ENCODE measurements at places on chromosomes 7 and 10. TPM values are rescaled to one million over a fixed set of nuclear protein-coding genes. Genes with fewer than 3 reads are reported as not detected.

RGR gene
- not detected for total RNA-seq

TBL2 gene
- 49.2 TPM for total RNA-seq

PDE1C gene
- 2.1 TPM for total RNA-seq

POLD2 gene
- total RNA-seq, result 249 TPM

ADGRA1 gene
- not detected for total RNA-seq

CPEB3 gene
- total RNA-seq, result 1.1 TPM

PSD gene
- total RNA-seq, result 2.3 TPM

GDF2 gene
- total RNA-seq, result not detected

MGAM2 gene
- total RNA-seq, result not detected

GBX1 gene
- total RNA-seq, result not detected

EPO gene
- 0.30 TPM for total RNA-seq

ITPRID1 gene
- total RNA-seq, result not detected

SVOPL gene
- total RNA-seq, result 0.70 TPM

ELFN1 gene
- 0.09 TPM for total RNA-seq

FGF8 gene
- total RNA-seq, result not detected

SH2D4B gene
- 0.24 TPM for total RNA-seq

ZNF679 gene
- total RNA-seq, result not detected

AKR1C2 gene
- total RNA-seq, result 1,997 TPM

IRF5 gene
- 5.8 TPM for total RNA-seq

PLAU gene
- total RNA-seq, result 94.9 TPM

SLC13A1 gene
- not detected for total RNA-seq

ECHS1 gene
- 90.7 TPM for total RNA-seq

NUP205 gene
- total RNA-seq, result 108 TPM

EBF3 gene
- total RNA-seq, result not detected

ZNF394 gene
- 21.1 TPM for total RNA-seq

CACNA2D1 gene
- total RNA-seq, result 3.2 TPM

OR6B1 gene
- not detected for total RNA-seq

FXYD4 gene
- not detected for total RNA-seq

HOXA2 gene
- total RNA-seq, result 6.5 TPM

RAMP3 gene
- not detected for total RNA-seq

FRMD4A gene
- total RNA-seq, result 18.3 TPM

MACC1 gene
- 48.4 TPM for total RNA-seq

TBX20 gene
- 1.1 TPM for total RNA-seq

HOXA4 gene
- total RNA-seq, result not detected

All from PC-9 (cell line).